ENCODE measurements at places on chromosomes 11 and 22. TPM values are rescaled to one million over a fixed set of nuclear protein-coding genes. Genes with fewer than 3 reads are reported as not detected.

LRRN4CL gene
- 0.19 TPM for total RNA-seq

MS4A12 gene
- not detected for total RNA-seq

HEPHL1 gene
- total RNA-seq: under 0.01 TPM

SLC22A12 gene
- not detected for total RNA-seq

CADM1 gene
- total RNA-seq: 0.33 TPM

MYOD1 gene
- total RNA-seq: not detected

OR52B4 gene
- not detected for total RNA-seq

TESMIN gene
- total RNA-seq: 7.5 TPM

KREMEN1 gene
- 0.65 TPM for total RNA-seq

Measured in vein endothelial cell (primary cell).